ENCODE measurements at places on chromosomes 1 and 21.

DNA sequence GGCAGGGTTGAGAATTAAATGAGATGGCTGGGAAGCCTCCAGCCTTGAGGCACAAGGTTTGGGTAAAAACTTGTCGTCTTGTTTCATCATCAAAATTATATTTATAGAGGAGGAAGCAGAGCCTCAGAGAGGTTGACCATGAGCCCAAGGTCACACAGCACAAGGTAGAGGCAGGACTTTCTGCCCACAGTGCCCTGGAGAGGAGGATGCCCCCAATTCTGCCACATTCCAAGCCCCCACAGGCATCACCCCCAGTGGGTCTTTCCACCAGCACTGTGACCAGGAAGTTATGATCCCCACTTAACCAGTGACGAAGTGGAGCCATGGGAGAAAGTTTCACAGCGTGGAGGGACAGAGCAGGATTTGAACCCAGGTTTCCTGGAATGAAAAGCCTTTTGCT, 400.0 kb downstream of the MATN1 start:
- DNase-seq: no peak

- DNase-seq: no peak
These were observed 27.8 kb downstream of the SLC19A1 start for GRCh38 chr21:45514311-45515021.

- DNase-seq: no peak
These were observed 140.1 kb downstream of the MACF1 start for GRCh38 chr1:39344394-39345154.

DNA sequence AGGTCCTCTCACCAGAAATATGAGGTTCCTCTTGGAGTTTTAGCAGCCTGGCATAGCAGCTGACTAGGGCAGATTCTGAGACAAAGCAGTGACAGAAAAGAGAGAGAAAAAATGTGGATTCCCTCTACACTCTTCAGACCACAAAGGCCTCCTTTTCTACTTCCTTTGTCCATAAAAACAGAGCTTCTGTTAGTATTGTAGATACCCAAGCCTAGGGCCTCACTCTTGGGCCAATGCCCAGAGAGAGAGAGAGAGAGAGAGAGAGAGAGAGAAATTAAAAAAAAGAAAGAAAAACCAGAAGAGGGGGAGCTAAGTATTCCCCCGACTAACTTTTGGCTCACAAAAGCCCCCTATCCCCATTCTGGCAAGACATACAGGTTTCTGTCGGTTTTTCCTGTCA, 2.4 kb upstream of the ZRANB2 start:
- DNase-seq: no peak

GRCh38 chr1:1085911-1086841, 12.1 kb upstream of the RNF223 start:
- no peak for DNase-seq

- DNase-seq: no peak
These were observed 368.0 kb downstream of the PDE4B start for GRCh38 chr1:66160719-66161118.

GRCh38 chr21:27173053-27173452, 206.2 kb upstream of the ADAMTS5 start:
- DNase-seq: no peak

DNA sequence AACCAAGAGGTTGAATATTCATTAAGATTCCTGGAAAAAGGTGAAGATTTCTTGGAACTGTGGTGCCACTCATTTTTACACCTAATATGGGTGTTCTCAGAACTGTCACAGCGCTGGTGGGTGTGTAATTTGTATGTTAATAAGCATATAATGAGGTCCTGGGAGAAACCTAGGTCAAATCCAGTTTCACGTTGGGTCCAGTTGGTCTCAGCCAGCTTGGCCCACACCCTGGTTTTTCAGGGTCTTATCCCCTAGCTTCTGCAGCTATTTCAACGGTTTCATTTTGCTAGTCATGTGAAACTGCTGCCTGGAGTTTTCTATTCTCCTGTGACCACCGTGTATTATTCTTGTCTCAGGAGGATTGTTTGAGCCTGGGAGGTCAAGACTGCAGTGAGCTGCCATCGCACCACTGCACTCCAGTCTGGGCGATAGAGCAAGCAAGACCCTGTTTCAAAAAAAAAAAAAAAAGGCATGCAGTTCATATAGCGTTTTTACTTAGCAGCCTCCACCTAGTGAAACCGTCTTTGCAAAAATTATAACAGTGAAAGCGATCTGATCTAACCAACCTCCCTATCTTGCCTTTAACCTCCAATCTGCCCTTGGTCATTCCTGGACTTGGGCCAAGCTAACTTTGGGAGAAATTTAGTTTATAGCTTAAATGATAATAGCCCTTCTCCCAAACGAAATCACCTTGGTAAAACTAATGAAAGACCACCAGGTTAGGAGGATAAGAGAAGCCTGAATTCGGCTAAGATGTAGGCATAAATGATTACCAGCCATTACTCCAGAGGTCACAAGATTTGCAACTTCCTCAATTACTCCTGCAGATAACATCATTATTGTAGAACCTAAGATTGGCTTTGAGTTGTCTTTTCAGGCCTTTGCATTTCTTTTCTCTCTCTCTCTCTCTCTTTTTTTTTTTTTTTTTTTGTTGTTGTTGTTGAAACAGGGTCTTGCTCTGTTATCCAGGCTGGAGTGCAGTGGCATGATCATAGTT, 44.0 kb downstream of the PTAFR start:
- no peak for DNase-seq

- no peak for DNase-seq
These were observed 250.2 kb downstream of the LTN1 start for GRCh38 chr21:28742527-28742926.

GRCh38 chr1:201888282-201889089, at the start of gene SHISA4:
TSS of gene SHISA4 (plus strand) at chr1:201888898. CDS start at chr1:201888995, 97 bp downstream.
- peak; percentile 8 for DNase-seq

DNA sequence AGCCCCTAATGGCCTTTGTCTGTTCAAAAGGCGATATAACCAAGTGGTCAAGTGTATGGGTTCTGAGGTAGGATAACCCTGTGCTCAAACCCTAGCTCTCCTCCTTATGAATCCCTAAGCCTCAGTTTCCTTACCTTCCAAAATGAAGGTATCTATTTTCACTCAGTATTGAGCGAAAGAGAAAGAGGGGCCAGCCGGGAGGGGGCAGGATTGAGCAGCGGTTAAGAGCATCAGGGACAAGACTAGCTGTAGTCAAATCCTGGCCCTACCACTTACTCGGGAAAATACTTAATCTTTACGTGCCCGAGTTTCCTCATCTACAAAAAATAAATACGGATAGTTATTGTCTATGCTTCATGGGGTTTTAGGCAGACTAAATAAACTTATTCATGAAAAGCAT, 25.7 kb downstream of the LY9 start:
- DNase-seq: no peak

DNA sequence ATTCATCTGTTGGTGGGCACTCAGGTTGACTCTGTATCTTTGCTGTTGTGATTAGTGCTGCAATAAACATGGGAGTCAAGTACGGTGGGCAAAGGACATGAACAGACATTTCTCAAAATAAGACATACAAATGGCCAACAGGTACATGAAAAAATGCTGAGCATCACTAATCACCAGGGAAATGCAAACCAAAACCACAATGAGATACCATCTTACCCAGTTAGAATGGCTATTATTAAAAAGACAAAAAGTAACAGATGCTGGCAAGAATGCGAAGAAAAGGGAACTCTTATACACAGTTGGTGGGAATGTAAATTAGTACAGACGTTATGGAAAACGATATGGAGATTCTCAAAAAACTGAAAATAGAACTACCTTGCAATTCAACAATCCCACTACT, 98.9 kb downstream of the TMEM53 start:
- DNase-seq: no peak

DNA sequence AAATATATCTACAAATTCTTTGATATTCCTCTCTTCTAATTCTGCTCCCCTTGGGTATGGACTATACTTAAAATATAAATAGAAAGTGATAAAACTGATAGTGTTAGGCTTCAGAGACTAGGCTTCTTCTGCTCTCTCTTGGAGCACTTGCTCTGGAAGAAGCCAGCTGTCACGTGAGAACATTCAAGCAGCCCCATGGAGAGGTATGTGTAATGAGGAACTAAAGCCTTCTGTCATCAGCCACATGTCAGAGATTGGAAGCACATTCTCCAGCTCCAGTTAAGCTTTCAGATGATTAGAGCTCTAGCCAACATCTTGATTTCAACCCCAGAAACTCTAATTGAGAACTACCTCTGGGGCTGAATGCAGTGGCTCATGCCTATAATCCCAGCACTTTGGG, 34.3 kb downstream of the XKR8 start:
- DNase-seq: no peak

DNA sequence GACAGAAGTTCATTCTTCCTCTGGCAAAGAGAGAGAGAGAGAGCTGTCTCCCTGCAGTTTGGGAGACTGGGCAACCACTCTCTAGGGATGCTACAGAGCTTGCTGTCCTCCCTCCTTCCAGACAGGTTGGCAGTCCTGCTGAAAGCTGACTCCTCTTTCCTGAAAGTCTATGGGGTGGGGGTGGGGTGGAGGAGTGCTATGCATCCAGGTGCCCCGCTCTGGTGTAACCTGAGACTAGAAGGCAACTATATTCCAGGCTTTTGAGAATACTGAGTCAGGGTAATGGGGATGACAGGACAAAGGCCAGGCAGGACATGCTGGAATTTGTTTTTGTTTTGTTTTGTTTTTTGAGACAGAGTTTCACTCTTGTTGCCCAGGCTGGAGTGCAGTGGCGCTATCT, 55.4 kb downstream of the OPTC start:
- no peak for DNase-seq

DNA sequence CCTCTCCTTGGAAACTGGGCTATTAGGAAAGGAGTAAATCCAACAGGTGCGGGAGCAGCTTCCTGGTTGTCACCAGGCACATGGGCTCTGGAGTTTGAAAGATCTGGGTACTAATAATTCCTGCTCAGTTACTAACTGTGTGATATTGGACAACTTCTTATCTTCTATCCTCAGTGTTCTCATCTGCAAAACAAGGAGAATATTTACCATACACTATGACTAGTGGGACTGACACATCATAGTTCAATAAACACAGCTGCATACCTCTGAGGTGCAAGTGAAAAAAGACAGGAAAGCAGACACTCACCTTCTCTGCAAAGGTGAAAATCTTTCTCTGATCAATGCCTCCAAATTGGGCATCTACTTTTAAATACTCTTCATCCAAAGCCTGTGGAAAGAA, 19.7 kb downstream of the YARS1 start:
- DNase-seq: no peak
